T-cell (primary cell): ENCODE measurements at places on chromosomes 4 and X. TPM values are rescaled to one million over a fixed set of nuclear protein-coding genes. Genes with fewer than 3 reads are reported as not detected.

Gene TCP11X2
- not detected for total RNA-seq

DNA sequence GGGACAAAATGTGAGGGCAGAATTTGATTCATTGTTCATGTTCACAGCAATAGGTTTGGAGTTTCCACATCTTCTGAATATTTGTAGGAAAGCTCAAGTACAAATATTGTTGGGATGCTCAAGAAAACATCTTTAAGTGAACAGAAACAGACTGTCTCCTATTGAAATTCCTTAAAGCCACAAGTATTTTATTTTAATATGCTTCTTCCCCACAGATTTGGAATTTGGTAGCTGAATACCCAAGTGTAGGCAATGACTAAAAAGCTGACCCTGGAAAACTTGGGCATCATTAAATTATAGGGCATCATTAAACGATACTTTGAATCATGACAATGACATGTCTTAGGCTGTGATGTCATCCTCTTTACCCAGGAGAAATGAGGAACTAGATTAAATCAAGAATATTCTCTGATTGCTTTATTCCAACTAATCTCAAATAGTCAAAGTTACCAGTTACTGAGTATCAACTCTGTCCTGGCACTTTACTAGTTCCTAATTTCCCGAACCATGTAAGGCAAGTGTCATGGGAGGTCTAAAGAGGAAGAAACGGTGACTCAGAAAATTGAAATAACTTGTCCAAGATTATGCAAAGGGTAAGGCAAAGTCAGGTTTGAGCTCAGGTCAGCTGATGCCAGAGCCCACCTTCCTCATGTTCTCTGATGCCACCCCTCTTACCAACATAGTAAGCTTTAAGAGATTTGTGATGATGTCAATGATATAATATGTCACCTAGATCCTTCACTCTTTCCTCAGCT is 223.1 kb upstream of the LEF1 start:
- no peak for DNase-seq

DNA sequence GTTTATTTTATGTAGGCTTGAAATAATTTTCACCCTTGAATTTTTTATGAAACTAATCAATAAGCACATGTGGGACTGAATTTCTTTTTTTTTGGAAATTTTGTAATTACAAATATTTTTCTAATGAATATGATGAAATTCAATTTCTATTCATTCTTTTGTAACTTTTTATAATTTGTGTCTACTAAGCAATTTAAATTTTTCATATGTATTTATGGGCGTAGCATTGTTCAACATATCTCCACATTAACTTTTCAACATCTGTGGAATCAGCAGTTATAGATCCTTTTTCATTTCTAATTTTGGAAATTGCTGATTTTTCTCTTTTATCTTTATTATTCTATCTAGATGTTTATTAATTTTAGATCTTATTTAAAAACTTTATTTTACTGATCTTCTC is 1320.3 kb downstream of the C4orf33 start:
- no peak for DNase-seq

Gene OPHN1
- 0.07 TPM for total RNA-seq

DNA sequence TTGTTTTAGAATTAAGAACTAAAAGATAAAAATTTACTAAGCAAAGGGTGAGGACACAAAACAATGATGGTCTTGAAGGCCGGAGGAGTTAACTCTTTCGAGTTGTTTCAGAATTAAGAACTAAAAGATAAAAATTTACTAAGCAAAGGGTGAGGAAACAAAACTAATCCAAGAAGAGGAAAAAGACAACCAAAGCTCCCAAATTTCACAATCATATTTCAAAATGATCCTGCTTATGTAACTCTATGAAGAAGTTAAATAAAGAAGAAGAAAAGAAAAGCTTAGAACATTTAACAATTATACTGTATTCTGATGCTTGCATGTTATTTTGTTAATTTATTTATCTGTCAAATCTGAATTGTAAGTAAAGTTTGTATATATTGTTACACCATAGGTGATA is 154.8 kb upstream of the SLIT2 start:
- DNase-seq, result no peak

Gene IL9R
- 37.2 TPM for total RNA-seq

Gene MAGED4
- 2.9 TPM for total RNA-seq

GRCh38 chr4:95158626-95159025 is 390.1 kb downstream of the UNC5C start:
- DNase-seq, result no peak

DNA sequence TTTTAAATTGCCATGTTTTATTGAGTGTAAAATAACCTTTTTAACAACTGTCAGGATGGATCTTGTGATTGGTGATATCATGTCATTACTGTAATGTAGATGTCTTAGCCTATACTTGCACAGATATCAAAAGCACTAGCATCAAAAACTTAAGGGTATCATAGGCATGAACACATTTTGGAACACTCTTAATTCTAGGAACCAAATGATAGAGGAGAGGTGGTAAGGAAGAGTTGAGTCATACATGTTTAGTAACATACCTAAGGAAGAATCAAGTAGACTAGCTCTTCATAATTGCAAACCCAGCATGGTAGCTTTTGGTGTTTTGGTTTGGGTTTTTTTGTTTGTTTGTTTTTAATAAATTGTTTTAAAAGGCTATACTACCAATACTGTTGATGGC is 43.4 kb downstream of the SMARCAD1 start:
- DNase-seq, result no peak
